Activated CD4-positive, alpha-beta T cell treated with anti-CD3 and anti-CD28 coated beads, Interleukin-2, amount 50 U/mL, for 1 hour (primary cell): ENCODE measurements at places on chromosomes 2 and 18.

GRCh38 chr2:155235710-155236109 is 537.2 kb downstream of the KCNJ3 start:
- no peak for DNase-seq

DNA sequence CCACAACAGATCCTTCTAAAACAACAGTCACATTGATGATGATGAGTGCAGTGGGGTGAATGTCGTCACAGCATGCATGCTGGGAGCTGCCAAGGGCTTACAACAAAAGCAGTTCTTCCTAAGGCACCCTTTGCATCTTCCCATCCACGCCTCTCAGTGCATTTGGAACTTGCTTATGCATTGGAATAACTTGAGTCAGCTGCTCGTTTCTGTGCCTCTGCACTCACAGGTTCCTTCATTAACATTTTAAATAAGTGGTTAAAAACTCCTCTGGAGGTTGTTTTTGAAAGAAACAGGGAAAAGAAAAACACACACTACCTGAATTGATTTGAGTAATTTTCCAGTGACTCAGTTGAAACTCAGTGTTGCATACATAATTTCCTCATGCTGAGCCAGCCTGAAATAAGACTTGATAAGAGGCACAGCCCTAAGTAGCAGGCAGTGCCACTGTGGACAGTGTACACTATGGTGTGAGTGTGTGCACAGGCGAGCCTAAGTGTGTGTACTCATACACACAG is 46.8 kb upstream of the TRIM43B start:
- DNase-seq = no peak

DNA sequence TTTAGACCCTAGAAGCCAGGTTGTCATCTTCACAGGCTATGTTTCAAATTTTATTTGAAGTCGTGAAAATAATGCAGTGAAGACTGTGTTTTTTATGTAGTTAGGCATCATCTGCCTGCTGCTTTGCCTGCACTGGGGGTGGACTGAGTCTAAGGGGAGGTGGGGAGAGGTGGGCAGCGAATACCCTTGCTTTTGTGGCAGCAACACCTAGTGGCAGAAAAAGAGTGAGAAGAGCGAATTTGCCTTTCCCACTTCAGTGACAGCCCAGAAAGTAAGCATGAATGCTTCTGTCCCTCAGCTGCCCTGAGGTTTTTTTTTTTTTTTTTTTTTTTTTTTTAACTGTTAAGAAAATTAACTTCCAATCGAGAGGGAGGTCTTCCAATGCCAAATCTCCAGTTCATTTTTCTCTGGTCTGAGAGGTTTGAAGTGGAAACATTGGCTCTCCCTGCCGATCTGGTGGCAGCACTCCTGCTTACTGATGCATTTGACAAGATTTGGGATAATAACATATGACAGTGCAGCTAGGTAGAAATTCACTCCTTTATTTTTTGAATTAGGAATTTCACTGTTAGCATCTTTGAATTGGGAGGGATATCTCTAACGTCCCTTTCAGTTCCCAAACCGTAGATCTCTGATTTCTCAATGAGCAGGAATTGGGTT is 60.3 kb upstream of the LYPD6B start:
- no peak for DNase-seq

- DNase-seq = no peak
Measured at GRCh38 chr2:164314148-164314547, 307.1 kb downstream of the GRB14 start.

GRCh38 chr2:147416099-147416498 is 428.7 kb upstream of the ACVR2A start:
- no peak for DNase-seq

GRCh38 chr18:25896178-25896780 is 194.1 kb downstream of the SS18 start:
- no peak for DNase-seq

- DNase-seq = no peak
Measured at GRCh38 chr2:45006041-45006941, 3.0 kb downstream of the SIX2 start.

- no peak for DNase-seq
Measured at GRCh38 chr18:78363556-78364387, 615.8 kb upstream of the SALL3 start.

GRCh38 chr2:63792530-63792929 is 49.2 kb upstream of the UGP2 start:
- DNase-seq = no peak

DNA sequence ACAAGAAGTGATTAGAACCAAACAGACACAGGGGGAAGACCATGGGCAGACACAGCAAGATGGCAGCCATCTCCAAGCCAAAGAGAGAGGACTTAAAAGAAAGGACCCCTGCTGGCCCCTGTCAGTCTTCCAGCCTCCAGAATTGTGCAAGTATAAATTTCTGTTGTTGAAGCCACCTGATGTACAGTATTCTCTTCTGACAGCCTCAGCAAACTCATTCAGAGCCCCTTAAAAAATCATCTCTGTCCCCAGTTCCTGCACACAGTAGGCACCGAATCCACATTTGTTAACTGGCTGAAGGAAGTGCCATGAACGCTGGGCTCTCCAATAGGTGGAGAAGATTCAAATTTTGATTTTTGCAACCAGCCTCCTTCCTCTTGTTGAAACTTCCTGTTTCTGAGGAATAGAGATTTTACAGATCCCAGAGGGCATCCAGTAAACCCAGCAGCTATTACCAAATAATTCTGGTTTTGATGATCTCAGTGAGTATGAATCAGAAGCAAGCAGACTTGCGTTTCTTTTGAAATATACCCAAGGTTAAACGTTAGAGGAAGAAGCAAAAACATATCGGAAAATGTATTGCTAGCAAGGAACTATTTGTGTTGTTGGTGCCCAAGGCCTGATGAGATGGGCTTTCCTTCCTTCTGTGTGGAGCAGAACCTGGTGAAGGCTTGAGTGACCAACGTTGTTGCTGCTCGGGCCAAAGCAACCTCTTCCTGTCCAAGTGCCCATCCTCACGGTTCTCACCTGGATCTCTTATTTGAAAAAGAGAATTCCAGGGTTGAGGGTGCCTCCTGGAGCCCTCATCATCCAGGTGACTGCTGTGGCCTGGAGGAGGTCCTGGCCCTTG is 47.7 kb upstream of the PLB1 start:
- no peak for DNase-seq

- no peak for DNase-seq
Measured at GRCh38 chr2:199627417-199627816, 169.7 kb upstream of the SATB2 start.

DNA sequence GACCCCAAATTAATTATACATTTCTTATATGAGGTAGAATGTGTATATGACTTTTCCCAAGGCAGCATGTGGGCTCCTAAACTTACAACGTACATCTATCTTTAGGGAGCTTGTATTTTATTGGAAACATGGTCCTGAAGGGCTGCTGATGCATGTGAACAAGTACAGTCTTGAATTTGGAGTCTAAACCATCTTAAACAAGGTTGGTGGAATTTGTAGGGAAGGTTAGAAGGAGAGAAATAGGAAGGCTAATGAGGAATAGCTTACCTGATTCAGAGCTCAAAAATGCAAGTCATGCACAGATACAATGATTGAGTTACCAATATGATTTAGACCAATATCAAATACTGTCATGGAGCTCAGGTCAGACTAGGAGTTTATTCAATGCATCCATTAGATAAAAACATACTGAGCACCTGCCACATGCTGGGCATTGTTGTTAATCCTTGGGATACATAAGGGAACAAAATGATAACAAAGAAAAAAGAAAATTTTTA is 458.6 kb upstream of the ETAA1 start:
- DNase-seq = no peak

DNA sequence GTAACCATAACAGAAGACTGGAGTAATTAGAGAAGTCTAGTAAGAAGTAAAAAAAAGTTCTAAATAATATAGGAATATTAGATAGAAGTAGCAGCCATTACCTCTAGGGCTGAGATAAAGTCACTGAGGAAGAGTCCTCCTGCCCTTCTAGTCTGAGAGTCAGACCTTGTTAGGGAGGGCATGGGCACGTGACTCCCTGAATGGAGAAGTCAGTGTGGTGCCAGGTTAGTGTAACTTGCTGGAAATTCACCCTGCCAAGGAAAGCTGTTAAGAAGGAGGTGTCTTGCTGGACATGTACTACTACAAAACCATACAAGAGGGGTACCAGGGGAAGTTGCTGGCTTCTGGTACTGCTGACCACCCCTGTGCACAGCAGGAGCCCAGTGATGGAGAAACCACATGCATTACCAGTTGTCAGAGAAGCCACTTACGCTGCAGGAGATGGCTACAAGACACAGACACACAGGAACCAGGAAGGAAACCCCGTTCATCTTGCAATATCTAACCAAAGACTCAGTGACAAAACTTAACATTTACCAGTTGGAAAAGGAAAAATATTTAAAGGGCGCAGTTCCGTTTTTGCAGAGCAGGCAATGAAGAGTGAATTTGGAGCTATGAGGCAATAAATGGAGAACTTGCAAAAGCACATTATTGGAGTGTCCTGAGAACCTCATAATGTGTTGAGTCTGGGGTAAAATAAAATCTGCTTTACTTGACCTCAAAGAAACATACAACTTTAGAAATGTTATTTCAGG is 77.2 kb upstream of the TLK1 start:
- no peak for DNase-seq

- no peak for DNase-seq
Measured at GRCh38 chr2:213275265-213275664, 9.0 kb upstream of the SPAG16 start.

- no peak for DNase-seq
Measured at GRCh38 chr18:43341014-43341413, 63.7 kb upstream of the SYT4 start.

DNA sequence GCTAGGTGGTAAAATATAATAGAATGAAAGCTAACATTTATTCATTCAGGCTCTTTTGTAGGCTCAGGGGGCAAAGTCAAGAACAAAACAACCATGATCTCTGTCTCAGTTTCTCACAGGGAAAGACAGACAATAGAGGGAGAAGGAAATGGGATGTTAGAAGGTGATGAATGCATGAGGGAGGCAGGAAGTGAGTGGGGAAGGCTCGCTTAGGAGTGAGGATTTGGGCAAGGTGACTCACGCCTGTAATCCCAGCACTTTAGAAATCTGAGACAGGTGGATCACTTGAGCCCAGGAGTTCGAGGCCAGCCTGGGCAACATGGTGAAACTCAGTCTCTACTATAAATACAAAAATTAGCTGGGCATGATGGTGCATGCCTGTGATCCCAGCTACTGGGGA is 88.4 kb downstream of the CTIF start:
- no peak for DNase-seq

GRCh38 chr18:59455728-59456276 is 96.7 kb upstream of the LMAN1 start:
- no peak for DNase-seq

DNA sequence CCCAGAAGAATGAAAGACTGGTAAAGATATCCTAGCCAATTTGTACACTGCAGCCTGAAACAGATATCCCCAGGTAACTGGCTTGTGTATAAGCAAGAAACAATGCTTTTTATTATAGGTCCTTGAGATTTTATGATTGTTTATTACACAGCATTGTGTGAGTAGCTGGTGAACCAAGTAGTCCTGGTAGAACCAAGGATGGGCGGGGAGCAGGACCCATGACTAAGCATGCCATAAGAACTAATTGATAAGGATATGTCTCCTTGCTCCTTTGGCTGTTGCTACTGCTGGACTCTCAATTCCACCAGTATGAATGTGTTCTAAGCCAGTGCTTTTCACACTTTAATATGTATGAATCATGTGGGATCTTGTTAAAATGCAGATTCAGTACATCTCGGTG is 12.3 kb upstream of the ALMS1 start:
- DNase-seq = no peak

- DNase-seq = no peak
Measured at GRCh38 chr2:160289831-160290230, 89.8 kb upstream of the ITGB6 start.

DNA sequence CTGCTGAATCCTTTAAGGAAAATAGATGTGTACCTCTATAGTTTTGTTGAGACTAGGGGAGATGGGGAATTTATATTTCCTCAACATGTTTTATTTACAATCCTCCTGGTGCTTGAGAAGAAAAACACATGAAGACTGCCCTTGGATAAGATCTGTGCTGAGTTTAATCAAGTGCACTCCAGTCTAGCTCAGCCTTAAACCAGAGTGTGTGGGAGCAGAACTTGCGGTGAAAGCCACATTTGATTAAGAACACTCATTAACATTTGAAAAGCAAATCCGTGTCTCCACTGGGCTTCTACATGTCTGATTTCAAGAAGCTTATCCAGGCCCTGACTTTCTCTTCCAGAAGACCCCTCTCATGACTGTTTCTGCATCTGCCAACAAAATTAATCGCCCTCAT is 84.8 kb upstream of the ITGA6 start:
- DNase-seq = no peak

DNA sequence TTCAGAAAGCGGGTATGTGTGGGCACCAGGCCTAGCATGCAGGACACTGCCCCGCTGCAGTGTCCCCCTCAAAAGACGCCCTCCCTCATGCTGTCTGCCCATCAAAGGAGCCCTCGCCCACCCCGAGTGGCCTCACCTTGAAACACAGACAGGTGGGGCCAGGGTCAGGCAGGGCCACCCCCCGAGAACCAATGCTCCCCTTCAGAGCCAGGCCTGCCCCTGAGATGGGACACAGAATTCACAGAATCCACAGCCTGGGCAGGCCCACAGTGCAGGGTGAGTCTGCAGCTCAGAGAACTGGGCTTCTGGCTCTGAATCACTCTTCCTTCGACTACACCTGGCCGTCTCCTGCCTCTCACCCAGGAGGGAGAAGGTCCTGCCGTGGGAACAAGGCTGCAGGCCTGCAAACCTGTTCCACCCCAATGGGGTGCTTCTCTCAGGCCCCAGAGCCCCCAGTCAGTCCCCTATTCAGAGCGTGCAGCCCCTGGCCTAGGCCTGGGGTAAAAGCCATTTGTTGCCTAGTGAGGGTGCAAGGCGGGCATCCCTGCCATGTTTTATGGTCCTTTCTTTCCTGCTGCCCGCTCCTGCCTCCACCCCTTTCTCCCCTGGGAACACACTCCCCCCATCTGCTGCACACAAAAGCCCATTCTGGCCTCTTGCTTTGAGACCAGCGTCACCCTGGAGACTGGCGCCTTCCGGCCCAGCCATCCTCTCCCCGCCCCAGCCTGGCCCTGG is 11.3 kb upstream of the ARHGEF4 start:
- no peak for DNase-seq

DNA sequence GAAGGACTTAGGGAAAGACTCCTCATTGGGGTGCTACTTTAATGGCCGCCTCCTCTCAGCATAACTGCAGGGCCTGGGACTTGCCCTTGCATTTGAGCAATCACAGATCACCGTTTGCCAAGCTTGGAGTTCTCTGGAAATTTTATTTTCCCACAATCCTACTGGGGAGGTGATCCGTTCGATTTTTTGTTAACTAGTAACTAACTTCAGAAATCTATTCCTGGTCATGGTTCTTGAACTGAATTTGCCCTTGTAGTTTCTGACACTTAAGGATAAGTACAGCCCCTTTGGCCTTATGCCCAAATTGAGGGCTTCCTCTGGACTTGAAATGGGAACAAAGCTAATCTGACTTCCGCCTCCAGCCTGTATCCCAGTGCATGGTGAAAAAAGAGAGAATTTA is 60.5 kb upstream of the ST3GAL5 start:
- no peak for DNase-seq

DNA sequence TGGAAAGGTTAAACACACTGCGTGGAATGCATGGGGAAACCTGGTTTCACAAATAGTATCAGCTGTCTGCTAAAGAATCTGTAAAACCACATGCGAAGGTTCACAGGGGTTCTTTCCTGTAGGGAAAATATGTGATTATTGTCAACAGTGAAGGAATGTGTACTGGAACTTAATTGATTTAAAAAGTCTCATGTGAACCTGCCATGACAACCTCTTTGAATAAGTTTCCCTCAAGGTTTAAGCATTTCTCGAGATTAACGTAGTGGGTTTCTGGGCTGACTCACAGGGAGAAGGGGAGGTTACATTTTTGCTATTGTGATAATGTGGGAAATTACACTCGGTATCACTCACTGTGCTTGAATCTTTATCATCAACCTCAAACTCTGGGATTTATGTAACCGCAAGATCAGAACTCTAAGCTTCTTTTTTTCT is 28.2 kb upstream of the IL1R1 start:
- no peak for DNase-seq
